ENCODE measurements at places on chromosomes 12 and 14. TPM values are rescaled to one million over a fixed set of nuclear protein-coding genes. Genes with fewer than 3 reads are reported as not detected.

The NEDD1 gene
- 50.7 TPM for total RNA-seq

The TIGAR gene
- 20.7 TPM for total RNA-seq

The PIWIL1 gene
- not detected for total RNA-seq

The STYK1 gene
- 5.0 TPM for total RNA-seq

The BICD1 gene
- total RNA-seq = 8.1 TPM

The ERP27 gene
- 0.32 TPM for total RNA-seq

All from epithelial cell of umbilical artery (primary cell).